ENCODE measurements at places on chromosomes 1 and 21.

- no peak for DNase-seq
Measured at GRCh38 chr1:113275083-113275482, 115.2 kb upstream of the MAGI3 start.

DNA sequence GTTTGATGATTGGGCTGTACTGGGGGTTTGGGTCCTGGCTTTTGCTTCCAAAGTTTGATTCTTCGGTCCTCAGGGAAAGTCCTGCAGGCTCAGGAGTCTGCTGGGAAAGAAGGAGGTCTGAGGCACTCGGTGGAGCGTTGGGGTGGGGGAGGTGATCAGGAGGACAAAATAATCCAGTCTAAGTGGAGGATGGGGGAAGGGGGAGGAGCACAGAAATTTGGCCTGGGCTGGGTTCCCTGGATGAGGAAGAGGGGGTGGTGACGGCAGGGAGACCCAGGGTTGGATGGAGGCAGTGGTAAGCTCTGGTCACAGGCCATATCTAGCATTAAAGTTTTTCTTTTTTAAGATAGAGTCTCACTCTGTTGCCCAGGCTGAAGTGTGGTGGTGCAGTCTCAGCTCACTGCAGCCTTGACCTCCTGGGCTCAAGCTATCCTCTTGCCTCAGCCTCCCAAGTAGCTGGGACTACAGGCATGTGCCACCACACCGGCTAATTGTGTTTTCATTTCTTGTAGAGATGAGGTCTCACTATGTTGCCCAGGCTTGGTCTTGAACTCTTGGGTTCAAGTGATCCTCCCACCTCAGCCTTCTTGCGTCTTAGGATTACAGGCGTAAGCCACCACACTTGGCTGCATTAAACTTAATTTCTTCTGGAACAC lies 6.8 kb downstream of the SH2D2A start:
- DNase-seq = no peak

GRCh38 chr21:45050797-45051489 lies 23.4 kb upstream of the ADARB1 start:
- DNase-seq = no peak

DNA sequence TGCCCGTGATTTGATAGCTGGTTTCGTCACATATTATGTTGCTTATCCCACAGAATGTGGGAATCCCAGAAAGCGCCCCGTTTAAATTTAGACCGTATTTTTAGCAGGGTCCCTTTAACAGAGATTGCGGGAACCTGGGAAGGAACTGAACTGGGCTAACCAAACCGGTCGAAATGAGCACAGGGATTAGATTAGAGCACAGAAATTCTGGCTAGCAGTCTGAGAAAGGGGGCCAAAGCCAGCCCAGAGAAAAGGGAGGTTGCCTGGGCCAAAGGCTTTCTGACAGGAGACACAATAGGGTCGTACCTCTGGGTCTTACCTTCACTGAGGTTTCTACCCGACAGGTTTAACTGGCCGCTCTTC lies 327 bp downstream of the LRRC40 start:
- DNase-seq = no peak

DNA sequence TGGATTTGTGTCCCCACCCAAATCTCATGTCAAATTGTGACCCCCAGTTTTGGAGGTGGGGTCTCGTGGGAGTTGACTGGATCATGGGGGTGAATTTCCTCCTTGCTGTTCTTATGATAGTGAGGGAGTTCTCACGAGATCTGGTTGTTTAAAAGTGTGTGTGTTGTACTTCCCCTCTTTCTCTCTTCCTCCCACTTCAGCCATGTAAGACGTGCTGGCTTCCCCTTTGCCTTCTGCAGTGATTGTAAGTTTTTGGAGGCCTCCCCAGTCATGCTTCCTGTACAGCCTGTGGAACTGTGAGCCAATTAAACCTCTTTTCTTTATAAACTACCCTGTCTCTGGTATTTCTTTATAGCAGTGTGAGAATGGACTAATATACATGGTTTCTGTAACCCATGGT lies 64.6 kb downstream of the RHOU start:
- no peak for DNase-seq

DNA sequence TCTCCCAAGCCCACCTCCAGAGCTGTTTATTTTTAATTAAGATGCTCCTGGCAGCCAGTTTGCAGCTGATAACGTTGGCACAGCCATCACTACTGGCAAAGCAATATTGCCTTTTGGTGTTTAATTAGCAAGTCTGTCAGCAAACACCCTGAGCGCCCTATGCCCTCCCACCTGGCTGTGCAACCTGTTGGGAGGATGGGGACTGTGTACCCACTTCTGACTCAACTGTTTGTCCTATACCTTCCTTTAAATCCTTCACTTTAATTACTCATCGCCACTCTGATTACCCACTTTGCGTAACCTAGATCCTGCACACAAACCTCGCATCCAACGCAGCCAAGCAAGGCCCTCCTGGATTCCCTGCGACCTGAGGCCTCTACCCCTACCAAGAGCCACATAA lies 67.1 kb downstream of the BCAR3 start:
- DNase-seq = no peak

GRCh38 chr1:200894712-200895442 lies at the start of gene INAVA:
TSS of gene INAVA (plus strand) at chr1:200894900. CDS start at chr1:200898401, 3,501 bp downstream.
- DNase-seq = no peak

DNA sequence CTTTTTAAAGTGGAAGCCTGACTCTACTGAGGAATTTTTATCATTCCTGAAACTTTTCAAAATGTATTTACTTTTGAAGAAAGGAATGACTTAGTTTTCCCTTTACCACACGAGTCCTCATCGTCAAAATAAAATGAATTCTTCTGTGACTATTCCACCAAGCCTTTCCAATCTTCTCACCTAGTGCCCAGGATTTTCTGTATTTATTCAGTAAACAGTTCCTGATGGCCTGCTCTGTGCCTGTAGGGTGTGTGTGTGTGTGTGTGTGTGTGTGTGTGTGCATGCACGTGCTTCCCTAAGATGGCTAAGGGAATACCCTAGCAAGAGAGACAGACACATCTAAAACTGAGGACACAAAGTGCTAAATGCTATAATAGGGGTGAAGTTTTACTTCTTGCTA lies 395.0 kb upstream of the USP24 start:
- no peak for DNase-seq

GRCh38 chr1:13662493-13662892 lies 37.5 kb upstream of the PRDM2 start:
- DNase-seq = no peak

DNA sequence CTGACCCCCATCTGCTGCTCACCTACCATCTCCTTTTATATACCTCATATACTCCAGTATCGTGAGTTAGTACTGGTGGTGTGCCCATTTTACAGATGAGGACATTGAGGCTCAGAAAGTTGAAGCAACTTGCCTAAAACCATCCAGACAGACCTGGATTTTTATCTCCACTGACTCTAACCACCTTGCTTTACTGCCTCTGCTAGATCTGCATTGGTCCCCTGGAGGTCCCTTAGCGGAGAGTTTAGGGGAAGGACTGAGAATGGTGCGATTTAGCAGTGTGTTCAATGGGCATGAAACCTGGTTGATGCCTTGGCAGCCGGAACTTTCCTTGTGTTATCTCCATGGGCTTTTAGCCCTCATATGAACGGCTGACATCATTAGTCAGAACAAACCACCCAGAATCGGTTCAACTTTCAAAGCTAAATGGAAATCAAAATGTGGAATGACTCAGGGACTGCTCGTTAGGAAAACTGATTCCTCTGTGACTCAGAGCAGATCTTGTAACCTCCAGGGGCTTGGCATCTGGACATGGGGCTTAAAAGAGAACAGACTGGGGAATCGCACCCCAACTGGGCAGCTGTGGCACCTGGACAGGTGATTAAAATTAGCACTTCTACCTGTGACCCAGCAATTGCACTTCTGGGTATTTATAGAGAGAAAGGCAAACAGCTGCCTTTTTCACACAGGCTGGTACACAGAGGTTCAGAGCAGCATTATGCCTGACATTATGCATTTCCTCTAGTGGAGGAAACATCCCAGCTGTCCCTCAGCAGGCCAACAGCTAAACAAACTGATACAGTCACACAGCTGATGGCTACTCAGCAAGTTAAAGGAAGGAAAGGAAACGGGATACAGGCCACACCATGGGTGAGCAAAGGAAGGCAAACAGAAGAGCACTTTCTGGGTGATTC lies 25.3 kb downstream of the TMEM51 start:
- DNase-seq = no peak

- DNase-seq = no peak
Measured at GRCh38 chr1:1915911-1916840, 1.1 kb downstream of the CALML6 start.

DNA sequence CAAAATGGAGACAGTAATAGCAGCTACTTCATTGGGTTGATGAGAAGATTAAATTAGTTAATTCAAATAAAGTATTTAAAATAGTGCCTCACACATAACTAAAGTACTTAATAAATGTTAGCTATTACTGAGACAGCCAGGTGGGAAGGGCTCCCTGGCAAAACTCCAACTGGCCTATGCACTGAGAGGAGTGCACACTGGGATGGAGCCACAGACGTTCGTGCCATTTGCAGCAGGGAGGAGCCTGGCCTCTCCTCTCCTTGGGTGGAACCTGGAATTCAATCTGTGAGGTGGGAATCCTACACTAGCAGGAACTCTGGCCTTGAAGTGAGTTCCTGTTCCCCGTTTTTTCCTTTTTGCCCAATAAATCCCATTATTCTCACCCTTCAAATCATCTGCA lies 28.1 kb downstream of the SLC5A9 start:
- no peak for DNase-seq

DNA sequence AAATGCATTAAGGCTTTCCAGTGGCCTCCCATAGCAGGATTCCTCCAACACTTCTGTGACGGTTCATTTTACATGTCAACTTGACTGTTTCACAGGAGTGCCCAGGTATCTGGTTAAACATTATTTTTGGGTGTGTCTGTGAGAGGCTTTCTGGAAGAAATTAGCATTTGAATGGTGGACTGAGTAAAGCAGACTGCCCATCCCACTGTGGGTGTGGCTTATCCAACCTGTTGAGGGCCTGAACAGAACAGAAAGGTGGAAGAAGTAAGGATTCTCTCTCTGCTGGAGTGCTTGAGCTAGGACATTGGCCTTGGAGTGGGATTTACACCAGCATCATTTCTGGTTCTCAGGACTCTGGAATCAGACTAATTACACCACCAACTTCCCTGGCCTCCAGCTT lies 85.6 kb downstream of the RGS7 start:
- no peak for DNase-seq

DNA sequence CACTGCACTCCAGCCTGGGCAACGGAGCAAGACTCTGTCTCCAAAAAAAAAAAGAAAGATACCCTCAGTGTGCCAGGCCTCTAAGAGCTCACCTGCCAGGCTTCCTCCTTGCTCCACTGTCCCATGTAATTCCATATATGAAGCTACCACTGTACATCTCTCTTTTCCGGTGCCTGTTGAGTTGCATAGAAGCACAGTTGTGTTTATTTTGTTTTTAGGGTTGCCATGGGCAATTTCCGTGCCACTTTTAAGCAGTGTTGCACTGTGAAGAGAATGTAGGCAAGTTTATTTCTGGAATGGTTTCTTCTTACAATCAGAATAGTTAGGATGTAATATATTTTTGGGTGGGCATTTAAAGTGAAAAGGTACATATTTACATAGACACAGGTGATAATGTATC lies 23.3 kb downstream of the MR1 start:
- DNase-seq = no peak

DNA sequence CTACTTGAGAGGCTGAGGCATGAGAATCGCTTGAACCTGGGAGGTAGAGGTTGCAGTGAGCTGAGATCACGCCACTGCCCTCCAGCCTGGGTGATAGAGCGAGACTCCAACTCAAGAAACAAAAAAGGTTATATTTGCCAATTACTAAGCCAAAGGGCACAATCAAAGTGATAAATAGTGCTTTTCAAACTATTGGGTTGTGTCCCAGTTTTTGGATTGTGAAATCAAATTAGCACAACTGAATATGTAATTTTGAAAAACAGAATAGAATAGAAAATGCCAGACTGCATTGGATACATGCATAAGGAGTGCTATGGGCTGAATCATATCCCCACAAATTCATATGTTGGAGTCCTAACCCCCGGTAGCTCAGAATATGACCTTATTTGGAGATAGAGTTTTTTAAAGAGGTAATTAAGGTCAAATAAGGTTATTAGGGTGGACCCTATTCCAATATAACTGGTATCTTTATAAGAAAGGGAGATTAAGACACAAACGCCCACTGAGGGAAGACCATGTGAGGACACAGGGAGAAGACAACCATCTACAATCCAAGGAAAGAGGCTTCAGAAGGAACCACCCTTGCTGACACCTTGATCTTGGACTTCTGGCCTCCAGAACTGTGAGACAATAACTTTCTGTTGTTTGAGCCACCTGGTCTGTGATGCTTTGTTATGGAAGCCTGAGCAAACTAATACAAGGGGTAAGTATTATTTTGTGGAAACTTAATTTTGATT lies 42.9 kb upstream of the HUNK start:
- no peak for DNase-seq

- peak; percentile 36 for DNase-seq
Measured at GRCh38 chr1:157193702-157194391, 55.7 kb upstream of the ETV3 start.

DNA sequence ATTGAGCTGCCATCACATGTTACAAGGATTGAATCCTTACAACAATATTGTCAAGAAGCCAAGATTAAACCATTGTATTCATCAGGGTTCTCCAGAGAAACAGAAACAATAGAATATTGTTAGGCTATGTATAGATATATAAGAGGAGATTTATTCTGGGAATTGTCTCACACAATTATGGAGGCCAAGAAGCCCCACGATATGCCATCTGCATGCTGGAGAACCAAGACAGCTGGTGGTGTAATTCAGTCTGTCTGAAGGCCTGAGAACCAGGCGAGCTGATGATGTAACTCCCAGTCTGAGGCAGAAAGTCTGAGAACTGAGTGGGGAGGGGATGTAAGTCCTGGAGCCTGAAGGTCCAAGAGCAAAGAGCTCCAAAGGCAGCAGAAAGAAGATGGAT lies 14.5 kb upstream of the TTF2 start:
- DNase-seq = no peak

DNA sequence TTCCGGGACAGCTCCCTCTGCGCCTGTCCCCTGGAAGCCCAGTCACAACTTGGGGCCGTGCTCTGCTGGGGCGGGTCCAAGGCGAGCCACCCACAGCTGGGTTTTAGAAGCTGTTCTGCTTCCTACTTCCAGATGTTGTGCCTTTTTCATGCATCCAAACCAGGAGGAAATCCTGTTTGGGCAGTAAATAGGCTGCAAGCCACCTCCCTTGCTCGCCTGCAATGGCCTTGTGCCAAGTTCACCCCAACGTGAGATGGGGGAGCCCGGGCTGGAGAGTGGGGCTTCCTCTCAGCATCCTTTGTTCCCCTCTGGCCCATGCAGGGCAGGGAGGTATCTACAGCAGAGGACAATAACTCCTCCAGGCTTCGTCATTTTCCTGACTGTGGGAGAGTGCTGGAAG lies 73.2 kb downstream of the DMRTB1 start:
- no peak for DNase-seq

- no peak for DNase-seq
Measured at GRCh38 chr1:43871181-43871910, 62.3 kb upstream of the ARTN start.

GRCh38 chr1:169387399-169387798 lies 19.4 kb downstream of the BLZF1 start:
- DNase-seq = no peak

DNA sequence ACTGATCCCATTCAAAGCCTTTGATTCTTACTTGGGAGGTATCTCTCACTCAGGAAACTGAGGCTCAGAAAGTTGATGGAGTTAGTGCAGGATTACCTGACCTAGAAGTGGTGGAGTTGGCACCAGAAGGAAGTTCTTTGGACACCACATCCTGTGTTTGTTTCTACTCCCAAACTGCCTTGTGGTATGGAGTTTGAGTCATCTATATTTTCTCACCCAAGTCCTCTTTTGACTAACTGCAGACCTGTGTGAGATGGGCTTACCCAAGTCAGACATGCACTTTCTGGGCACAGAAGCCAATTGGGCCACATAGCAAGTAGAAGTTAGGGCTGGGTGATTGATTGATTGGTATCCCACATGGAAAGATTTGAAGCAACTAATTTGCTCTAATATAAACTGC lies 36.1 kb downstream of the FGGY start:
- no peak for DNase-seq

All from stimulated activated CD8-positive, alpha-beta memory T cell treated with anti-CD3 and anti-CD28 coated beads, Interleukin-15, amount 100 ng/mL, for 48 hours (primary cell).